ENCODE measurements at places on chromosomes 1 and 21.

DNA sequence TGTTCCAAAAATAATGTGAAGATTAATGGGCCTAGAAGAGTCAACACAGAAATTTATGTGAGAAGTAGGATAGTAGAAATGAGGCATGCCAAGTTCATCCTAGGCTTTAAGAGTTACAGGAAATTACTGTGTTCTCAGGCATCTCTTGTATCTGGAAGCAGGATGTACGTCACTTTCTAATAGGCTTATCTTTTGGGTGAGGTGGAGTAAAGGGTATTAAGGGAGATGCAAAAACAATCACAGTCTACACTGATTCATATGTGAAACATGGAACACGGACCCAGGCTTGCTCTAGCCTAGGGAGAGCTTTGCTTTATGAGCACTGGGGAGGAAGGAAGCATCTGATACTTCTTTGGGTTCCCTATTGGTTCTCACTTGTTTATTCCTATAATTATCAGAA lies 84.5 kb upstream of the RGS4 start:
- DNase-seq, result no peak

- DNase-seq, result no peak
Observed at GRCh38 chr1:180230791-180231505, 884 bp downstream of the LHX4 start.

DNA sequence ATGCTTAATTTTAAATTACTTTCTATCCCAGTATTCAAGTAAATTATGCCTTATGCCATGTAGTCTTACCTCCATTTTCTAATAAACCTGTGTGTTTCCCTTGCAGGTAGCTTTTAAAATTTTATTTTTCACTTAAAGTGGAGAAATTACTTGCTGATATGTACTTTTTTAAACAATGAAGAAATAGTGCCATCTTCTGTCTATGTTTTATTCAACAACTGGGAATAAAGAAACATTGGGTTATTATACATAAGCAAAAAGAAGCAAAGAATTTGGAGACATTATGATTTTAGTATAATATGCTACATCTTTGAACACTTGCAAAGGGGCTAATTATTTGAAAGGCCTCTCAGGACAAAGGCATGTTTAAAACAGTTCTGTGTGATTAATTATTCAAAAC lies 1912.9 kb downstream of the MRPL39 start:
- no peak for DNase-seq

GRCh38 chr1:202315576-202316168 lies 26.1 kb downstream of the UBE2T start:
- peak; percentile 60 for DNase-seq

DNA sequence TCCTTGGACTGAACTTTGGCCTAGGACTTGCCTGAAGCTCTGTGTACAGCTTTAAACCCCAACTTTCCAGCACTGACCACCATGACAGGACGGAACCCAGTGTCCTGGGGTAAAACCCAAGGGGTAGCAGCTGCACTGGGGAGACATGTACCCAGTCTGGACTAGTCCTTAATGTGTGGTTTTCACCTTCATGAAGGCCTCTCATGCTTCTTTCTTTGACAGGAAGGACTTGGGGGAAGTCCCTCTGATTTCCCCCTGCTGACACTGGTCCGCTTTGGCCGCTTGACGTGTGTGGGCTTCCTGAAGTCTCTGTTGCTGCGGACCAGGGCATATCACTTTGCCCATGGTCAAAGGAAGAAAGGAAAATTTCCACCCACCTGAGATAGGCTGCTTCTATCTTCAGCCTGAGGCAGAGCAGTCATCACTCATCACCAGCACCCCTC lies 66.3 kb upstream of the PRDX6 start:
- no peak for DNase-seq

- no peak for DNase-seq
Observed at GRCh38 chr1:35958558-35958957, 27.7 kb downstream of the AGO3 start.

DNA sequence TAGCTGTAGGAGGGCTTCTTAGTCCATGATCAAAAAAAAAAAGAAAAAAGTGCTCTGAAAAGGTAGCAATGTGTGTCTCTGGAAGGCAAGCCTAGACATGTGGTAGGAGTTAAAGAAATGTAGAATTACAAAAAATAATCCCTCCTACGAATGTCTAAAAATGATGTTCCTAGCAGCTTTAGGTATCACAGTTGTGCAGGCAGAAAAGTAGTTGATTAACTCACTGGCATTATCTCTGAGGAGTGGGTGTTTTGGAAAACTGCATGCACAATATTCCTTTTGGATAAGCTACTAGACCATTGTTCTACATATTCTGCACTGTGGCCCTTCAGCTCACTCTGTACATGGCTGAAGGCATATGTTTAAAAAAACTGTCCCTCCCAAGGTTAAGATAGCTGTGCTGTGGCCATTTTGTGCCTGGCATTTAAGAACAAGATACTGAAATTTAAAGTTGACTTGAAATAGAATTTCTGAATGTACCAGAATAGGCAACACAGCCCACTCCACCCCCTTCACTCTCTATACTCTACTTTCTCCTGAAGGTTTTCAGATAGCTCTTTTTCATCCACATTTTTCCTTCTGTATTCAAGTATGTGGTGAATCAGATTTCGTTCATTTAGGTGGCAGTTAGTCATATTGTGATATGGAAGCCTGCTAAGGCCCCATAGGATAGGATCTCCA lies 463.9 kb upstream of the LRRC7 start:
- DNase-seq, result no peak

DNA sequence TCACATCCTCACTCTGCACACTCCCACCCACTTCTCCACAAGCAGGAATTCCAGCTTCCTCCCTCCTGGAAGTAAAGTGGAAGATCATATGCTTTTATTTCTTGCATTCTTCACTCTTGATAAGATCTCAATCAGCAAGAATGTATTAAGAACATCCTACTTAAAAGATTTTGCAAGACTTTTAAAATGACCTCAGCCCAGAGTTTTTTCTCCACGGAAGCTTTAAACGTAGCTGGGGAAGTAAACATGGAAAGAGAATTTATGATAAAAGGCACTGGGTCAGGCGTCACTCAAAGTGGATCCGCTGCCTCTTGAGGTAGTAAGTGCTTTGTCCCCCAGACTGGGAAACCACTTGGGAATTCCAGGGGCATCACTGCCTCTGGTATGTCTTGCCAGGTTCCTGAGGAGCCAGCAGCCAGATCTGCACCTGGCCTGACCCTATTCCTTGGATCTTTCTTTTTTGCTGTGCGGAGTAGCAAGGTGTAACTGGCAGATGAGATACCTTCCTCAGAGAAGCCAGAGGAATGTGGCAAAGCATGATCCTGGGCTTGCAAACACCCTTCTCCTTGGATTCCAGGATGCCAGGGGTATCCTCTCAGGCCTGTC lies 33.9 kb downstream of the CDK18 start:
- DNase-seq, result no peak

- peak; percentile 24 for DNase-seq
Observed at GRCh38 chr21:31098576-31099005, 60.3 kb upstream of the KRTAP19-8 start.

GRCh38 chr1:182658055-182658454 lies 26.3 kb downstream of the RGS8 start:
- no peak for DNase-seq

DNA sequence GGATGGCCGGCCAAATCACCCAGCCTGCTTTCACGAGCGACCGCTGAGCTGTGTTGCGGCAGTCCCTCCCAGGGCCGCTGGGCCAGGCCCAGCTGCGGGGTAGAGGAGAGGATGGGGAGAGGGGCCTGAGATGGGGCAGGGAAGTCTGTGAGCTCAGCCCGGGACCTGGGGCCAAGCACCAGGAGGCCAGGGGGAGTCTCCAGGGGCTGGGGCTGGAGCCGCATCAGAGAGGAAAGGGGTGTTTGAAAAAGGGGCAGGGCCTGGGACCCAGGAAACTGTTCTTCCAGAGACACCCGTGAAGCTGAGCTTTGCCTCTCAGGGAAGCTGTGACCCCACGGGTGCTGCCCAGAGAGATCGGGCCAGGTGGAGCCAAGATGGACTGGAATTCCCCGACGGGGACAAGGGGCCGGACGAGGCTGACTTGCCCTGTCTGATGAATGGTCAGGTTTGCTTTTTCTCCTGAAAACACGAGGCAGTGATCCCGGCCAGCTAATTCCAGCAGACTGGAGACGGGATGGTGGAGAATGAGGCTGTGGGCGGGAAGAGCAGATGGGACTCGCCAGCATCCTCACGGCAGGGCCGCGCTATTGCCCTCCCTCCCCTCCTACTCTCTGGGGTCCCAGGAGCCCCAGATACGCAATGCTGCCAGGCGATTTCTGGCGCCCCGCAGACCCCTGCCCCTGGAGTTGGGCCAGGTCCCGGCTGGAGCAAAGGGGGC lies 40.3 kb upstream of the COL18A1 start:
- no peak for DNase-seq

DNA sequence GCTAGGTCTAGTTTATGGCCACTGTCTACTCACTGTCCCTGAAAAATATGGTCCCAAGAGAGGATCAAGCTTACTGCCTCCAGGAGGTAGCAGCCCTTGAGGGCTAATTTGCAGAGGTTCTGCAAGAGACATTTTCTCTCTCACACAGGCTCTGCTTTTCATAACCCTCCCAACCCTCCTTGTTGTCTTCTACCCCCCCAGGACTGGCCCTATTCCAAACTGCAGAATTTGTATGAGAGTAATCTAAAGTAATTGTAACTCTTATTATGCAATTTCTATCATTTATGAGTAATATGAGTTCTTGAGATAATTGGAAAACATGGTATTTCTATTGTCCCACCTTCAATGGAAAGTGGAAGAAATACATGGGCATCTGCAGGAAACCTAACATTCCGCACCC lies 70.4 kb upstream of the CD55 start:
- no peak for DNase-seq

GRCh38 chr1:4974981-4975685 lies 320.7 kb downstream of the AJAP1 start:
- DNase-seq, result no peak

DNA sequence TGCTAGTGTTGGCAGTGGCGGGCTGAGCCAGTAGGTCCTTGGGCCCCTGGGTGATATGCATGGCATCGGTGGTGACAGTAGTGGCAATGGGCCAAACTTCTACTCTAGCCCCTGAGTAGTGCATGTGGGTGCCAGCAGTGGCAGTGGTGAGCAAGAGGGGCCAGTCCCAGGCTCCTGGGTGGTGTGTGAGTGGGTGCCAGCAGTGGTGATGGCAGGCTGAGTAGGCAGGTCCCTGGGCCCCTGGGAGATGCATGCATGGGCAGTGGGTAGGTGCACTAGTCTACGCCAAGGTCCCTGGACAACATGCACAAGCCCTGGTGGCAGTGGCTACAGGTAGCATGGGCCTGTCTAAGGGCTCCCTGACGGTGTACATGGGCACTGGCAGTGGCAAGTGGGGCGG lies 24.6 kb upstream of the TTC22 start:
- no peak for DNase-seq

- no peak for DNase-seq
Observed at GRCh38 chr1:78440381-78440793, 50.4 kb upstream of the PTGFR start.

DNA sequence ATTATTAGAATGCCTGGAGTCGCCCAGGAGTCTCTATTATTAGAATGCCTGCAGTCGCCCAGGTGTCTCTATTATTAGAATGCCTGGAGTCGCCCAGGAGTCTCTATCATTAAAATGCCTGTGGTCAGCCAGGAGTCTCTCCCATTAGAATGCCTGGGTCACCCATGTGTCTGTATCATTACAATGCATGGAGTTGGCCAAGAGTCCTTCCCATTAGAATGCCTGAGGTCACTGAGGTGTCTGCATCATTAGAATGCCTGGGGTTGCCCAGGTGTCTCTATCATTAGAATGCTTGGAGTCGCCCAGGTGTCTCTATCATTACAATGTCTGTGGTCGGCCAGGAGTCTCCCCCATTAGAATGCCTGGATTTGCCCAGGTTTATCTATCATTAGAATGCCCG lies 66.9 kb downstream of the RNF187 start:
- no peak for DNase-seq

GRCh38 chr1:77434967-77435366 lies 153.1 kb downstream of the AK5 start:
- DNase-seq, result no peak

- no peak for DNase-seq
Observed at GRCh38 chr1:197773856-197774255, 1.4 kb downstream of the DENND1B start.

DNA sequence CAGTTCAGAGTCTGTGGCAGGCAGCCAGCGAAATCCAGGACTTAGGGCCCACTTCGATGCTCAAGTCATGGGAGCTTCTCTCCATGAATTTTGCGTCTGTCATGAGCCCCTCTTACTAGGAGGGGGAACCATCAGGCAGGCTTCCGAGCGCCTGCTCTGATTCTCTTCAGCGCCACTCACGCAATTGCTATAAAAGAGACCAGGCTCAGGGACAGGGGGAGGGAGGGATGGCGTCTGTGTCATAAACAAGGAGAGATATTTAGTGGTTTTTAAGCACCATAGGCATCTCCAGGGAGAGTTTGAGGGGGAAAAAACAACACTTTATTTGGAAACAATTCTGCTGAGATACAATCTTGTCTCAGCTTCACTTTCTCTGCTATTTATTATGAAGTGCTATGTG lies 60.6 kb downstream of the NAV1 start:
- no peak for DNase-seq

DNA sequence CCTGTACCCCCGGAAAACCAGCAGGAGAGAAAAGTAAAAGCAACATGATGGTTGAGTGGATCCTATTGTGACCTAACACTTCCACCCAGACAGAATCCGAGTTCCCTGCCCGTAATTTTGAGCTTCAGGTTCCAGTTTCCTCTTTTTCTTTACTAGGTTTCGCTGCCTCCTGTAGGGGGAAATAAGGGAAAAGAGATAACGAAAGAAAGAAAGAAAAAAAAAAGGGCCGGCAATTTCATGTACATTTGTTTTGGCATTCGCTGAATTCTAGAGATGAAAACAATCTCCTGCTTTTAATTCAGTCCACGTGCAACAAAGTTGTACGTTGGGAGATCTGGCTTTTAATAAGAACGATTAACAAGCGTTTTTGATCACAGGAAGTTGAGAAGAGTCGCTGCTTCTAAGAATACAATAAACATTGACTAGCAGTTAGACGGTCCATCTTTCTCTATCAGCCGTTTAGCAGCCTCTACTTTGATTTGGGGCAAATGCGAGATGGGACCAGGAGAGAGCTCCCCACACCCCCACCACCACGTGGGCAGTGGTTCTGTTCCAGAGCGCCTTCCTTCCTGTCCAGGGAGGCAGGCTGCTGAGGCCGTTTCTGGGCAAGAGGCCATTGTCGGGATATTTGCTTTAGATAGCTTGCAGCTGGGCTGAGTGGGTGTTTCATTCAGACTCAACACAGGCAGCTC lies 155.9 kb upstream of the RUNX1 start:
- no peak for DNase-seq

DNA sequence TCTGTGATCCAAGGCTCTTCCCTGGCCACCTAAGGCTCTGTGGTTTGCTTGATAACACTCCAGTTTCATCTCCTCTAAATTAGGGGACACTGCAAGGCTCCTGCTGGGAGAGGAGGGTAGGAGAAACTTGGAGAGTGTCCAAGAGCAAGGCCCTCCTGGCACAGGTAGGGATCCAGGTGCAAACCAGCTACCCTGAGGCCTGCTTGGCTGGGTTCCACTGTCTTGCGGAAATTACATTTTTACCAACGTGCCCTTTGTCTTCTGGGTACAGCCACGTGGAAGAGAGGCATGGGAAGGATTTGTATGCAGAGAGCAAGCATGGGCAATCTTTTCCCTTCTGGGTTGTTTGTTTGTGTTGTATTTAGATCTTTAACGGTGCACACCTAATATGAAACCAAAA lies 132.5 kb downstream of the PRDM2 start:
- no peak for DNase-seq
